ENCODE measurements at places on chromosomes 4 and X.
A peak's percentile ranks its signal among the peaks of the same experiment; 100 is the strongest.

GRCh38 chrX:132710656-132711155 lies 221.9 kb upstream of the MBNL3 start:
- no peak for DNase-seq

GRCh38 chr4:78864405-78865024 lies 74.7 kb downstream of the PAQR3 start:
- no peak for DNase-seq

- DNase-seq: no peak
Measured at GRCh38 chrX:124239911-124240310, 92.5 kb upstream of the TEX13D start.

DNA sequence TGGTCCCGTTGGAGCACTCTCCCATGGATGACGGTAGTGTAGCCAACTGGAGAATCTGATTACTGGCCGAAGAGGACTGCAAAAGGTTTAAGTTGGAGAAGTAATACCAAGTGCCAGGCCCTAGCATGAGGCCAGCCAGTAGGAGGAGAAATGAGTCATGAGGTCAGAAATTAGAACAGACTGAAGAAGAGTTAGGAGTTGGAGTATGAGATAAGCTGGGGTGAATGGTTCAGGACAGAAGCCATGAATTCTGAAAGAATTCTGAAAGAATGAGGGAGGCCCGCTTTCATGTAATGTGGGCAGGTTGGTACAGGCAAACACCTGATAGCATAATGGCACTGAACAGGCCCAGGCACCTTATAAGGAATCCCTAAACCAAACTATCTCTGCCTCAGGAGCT lies 18.4 kb upstream of the STK26 start:
- no peak for DNase-seq

DNA sequence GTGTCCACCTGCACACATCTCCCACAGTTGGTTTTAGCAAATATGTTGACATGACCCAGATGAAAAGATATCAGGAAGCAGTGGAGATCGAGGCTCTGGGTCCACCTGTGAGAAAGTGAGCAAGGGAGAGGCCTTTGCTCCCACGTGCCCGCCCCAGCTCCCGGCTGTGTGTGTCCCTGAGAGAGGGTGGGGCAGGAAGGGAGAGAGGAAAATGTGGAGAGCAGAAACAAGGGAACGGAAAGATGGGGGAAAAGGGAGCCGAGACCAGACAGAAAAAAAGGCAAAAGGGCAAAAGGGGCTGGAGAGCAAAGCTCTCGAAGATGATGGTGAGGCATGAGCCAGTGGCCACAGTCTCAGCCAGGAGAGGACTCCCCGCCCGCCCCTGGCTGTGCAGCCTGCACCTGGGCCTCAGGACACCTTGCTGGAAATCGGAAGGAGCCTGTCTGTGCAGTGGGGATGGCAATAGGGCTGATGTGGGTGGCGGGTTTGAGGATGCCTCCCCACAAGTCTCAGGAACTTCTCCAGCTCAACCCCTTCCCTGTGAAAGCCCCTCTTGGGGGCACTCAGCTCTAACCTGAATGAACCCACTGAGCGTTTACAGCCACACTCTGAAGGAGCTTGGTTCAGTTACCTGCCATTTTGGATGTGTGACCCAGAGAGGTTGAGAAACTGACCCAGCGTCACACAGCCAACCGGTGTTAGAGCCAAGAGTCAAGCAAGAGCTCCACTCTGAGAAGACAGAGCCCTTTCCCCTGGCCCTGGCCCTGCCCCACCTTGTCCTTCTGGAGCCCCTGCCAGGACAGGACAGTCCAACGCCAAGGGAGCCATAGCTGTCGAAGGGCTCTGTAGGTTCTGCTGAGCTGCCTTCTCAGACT lies 20.3 kb upstream of the MSX1 start:
- DNase-seq: no peak

- no peak for DNase-seq
Measured at GRCh38 chr4:103400405-103400804, 202.3 kb upstream of the CENPE start.

GRCh38 chr4:54099287-54099747 lies 646 bp upstream of the GSX2 start:
- no peak for DNase-seq

GRCh38 chr4:101157415-101158133 lies 189.8 kb downstream of the PPP3CA start:
- no peak for DNase-seq

GRCh38 chrX:69146739-69147138 lies 18.5 kb downstream of the PJA1 start:
- no peak for DNase-seq

DNA sequence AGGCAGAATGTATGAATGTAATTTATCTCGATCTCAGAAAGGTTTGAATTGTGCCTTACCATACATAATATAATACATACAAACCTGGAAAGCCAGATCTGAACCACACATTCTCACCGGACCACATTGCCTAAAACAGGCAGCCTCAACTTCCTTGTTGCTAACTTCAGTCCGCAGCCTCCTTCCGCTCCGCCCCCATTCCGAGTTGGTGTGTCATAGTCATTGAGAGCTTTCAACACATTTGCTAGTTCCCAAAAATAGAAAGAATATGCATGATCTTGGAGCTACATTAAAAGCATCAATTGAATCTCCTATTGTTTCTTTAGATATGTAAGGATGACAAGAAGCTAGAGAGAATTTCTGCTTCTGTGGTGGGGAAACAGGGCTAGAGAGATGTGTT lies 127.2 kb downstream of the ARHGEF9 start:
- peak; percentile 87 for DNase-seq

GRCh38 chr4:39718366-39719323 lies 20.7 kb downstream of the UBE2K start:
- peak; percentile 65 for DNase-seq

GRCh38 chrX:105502336-105502735 lies 281.8 kb upstream of the TEX13A start:
- DNase-seq: no peak

DNA sequence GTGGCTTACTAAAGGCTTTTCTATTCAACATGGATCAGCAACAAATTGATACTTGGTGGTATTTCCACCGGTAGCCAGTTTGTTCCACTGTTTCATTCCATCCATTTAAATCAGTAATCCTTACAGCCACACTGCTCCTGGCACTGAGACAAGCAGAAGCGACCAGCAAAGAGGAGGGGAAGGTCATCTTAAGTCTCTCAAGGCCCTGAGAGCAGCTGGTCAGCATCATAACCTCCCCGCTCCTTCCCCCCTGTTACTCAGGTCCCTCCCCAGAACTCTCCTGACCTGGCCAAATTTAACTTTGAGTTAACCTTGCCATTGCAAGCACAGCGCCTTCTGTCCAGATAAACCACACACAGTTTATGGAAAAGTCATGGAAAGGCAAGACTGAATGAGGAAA lies 331.3 kb upstream of the KLF3 start:
- no peak for DNase-seq

DNA sequence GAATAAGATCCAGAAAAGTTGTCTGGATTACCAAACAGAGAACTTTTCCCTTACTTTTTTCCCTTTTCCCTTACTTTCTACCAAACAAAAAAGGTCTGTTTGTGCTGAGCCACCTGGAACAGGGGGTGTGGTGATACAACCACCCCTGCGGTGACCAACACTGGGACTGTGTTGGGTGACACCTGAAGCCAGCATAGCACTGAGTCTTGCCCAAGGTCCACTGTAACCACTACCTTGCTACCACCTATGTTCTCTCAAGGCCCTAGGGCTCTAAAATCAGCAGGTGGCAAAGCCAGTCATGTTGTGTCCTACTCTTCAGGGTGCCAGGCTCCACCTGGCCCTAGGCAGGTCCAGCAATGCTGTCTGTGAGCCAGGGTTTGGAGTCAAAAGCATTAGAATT lies 22.8 kb upstream of the UNC5C start:
- DNase-seq: no peak

DNA sequence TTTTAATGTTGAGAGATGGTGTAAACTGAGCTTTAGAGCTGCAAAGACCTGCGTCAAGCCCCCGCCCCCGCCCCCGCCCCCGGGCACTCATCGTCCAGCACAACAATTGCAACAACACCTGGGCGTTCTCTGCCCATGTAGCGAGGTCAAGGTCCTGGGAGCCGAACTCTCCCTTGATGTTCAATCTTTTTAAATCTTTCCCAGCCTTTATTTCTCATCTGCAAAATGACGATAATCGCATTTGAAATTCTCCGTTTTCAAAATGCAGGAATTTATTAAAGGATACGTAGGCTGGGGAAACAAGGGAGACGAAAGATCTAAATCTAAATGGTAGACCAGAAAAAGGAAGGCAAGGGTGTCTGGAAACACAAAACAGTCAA lies 648 bp upstream of the MSMO1 start:
- no peak for DNase-seq

DNA sequence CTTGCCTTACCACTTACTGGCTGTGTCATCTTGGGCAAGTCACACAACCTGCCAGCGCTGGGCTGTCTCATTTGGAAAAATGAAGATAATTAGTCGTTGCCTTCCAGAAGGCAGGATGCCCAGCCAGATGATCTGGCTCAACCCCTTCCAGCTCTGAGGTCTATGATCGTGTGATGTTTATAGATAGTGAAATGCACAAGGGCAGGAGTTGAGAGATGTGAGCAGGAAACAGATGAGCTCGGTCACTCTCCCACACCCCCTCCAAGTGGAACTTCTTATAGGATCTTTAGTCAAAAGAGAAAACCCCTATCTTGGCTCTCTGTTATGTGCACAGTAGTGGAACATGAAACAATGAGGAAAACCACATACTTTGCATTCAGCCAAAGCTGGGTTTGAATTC lies 336.8 kb upstream of the PPARGC1A start:
- DNase-seq: no peak

GRCh38 chr4:113822555-113823290 lies 61.2 kb upstream of the CAMK2D start:
- DNase-seq: no peak

DNA sequence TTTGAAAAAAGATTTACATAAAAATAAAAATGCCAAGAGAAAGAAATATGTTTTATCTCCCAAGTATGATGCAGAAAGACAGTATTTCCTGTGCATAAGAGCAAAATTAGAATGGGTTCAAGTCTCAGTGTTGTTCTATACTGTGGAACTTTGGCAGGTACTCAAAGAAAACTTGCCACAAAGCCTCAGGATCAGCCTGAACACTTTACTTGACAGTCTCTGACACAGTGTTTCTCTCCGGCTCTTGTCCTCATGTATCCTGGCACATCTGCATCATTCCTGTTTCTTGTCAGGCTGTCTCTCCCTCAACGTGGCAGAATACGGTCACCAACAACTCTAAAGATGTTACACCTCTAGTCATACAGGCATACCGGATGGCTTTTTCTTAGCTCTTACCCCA lies 273.7 kb downstream of the ARHGAP24 start:
- no peak for DNase-seq

DNA sequence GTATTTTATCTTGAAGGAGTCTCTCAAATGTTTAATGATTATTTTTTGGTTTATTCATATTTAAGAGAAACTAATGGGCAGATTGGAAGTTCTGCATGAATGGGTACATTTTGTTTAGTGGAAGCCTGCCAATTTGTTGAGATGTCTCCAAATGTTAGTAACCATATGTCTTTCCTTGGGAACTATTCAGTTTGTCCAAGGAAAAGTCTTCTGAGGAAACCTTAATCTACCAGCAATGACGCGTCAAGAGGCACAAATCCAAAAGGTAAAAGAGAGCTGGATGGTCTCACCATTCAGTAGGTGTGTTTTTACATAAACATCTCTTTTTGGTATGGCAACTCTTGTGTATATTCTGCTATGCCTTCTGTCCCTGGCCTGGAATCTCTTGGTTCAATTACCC lies 37.4 kb upstream of the NDST3 start:
- DNase-seq: no peak

DNA sequence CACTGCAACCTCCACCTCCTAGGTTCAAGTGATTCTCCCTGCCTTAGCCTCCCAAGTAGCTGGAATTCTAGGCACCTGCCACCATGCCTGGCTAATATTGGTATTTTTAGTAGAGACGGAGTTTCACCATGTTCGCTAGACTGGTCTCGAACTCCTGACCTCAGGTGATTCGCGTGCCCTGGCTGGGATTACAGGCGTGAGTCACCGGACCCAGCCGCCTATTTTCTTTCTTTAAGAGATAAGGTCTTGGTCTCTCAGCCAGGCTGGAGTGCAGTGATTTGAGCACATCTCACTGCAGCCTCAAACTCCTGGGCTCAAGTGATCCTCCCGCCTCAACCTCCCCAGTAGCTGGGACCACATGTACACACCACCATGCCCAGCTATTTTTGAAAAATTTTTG lies 166.5 kb downstream of the DHRSX start:
- no peak for DNase-seq

- DNase-seq: no peak
Measured at GRCh38 chrX:120000490-120001246, 57.1 kb upstream of the NKAP start.

GRCh38 chrX:3435057-3435456 lies 88.6 kb upstream of the MXRA5 start:
- DNase-seq: no peak

DNA sequence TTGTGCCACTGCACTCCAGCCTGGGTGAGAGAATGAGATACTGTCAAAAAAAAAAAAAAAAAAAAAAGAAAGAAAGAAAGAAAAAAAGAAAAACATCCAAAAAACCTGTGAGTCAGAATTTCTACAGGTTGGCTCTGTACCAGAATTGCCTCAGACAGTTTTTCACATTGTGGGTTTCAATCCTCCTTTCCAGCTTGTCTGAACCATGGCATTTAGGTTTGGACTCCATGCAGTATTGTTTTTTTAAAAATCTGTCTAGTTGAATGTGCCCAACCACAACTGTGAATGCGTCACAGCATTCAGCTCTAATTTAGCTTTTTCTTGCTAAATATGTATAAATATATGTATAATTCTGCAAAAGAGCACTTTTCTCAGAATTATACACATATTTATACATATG lies 31.4 kb upstream of the ARSH start:
- DNase-seq: no peak

DNA sequence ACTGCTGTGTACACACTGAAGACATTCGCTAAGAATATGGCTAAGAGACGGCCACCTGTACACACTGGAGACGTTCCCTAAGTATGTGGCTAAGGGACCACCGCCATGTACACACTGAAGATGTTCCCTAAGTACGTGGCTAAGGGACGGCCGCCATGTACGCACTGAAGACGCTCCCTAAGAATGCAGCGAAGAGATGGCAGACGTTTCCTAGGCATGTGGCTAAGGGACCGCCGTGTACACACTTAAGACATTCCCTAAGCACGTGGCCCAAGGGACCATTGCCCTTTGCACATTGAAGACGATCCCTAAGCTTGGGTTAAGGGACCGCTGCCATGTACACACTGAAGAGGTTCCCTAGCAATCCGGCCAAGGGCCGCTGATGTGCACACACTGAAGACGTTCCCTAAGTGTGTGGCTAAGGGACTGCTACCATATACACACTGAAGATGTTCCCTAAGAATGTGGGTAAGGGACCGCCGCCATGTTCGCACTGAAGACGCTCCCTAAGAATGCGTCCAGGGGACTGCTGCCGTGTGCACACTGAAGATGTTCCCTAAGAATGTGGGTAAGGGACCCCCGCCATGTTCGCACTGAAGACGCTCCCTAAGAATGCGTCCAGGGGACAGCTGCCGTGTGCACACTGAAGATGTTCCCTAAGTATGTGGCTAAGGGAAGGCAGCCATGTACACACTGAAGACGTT lies 36.7 kb downstream of the DHRSX start:
- no peak for DNase-seq

All from aorta (tissue), 5 donors.